ENCODE measurements at places on chromosomes 16 and 17.

GRCh38 chr16:22979038-22979437 lies 165.1 kb downstream of the HS3ST2 start:
- DNase-seq = no peak

DNA sequence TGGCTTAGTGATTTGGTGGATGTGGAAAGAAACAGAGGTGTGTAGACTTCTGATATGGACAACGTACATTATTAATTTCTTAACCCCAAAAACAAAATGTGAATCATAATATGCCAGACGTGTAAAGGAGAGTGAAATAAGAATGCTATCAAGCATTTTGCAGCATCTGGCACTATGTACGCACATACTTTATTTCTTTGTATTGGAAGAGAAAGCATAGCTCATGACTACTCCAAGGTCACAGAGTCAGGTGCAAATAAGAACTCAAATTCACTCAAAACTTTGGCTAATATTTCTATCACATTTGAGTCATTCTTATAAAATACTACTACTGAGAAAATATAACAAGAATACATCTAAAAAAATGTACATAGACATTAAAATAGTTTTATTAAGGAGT lies 74.8 kb downstream of the TTC19 start:
- no peak for DNase-seq

DNA sequence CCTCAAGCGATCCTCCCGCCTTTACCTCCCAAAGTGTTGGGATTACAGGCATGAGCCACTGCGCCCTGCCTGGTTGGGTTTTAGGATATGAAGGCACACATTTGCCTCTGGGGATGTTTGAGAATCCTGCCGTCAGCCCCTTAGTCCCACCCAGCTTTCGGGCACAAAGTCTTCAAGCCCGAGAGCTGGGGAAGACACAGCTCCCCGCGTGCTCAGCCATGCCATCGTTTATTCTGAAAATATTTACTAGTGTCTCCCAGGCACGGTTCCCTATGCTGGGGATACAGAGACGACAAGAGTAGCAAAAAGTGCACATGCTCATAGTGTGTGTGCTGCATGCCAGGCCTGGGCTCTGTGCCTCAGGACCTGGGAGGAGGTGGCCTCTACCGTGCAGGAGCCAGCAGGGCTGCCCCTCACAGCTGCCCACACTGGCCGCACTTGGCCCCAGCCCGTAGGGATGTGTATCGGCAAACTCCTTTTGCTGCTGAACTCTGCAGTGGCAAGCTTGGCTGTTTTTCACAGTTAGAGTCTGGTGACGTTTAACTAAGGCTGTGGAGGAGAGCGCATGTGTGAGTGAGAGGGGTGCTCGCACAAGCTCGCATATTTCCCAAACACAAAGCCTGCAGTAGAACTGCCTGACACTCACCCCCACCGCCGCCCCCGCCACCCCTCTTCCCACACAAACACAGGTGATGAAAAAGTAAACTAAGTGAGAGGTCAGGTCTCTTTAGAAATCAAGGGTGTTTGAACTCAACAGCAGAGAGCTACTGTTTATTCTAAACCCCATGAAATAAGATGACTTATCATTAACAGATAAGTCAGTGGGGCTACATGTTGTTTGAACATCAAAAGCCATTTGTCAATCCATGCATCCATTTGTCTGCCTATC lies 266.4 kb downstream of the MRTFB start:
- DNase-seq = no peak

- DNase-seq = peak; percentile 93
These were observed 99.5 kb downstream of the SYCE1L start for GRCh38 chr16:77298418-77299360.

DNA sequence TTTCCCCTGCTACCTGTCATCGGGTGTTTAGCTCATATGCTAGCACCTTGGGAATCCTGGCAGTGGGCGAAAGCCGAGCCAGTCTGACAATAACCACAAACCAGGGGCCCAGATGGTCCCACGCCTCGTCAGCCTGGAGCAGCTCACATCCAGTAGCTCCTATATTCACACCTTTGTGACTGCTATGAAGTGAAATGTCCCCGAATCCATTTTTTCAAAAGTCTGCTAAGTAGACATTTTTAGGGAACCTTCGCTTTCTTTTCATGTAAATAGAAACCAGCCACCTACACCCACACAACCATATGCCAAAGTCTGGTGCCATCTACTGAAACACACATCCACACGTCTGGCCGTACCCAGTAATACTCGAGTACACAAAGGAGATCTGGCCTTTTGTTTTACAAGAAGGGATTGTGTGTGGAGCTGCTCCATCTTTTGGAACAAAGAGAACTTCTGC lies 176.8 kb downstream of the SLC39A11 start:
- DNase-seq = no peak

GRCh38 chr17:16599537-16599936 lies 30.5 kb upstream of the ZNF287 start:
- no peak for DNase-seq

GRCh38 chr16:2044541-2044940 lies 3.1 kb downstream of the NTHL1 start:
- DNase-seq = no peak

DNA sequence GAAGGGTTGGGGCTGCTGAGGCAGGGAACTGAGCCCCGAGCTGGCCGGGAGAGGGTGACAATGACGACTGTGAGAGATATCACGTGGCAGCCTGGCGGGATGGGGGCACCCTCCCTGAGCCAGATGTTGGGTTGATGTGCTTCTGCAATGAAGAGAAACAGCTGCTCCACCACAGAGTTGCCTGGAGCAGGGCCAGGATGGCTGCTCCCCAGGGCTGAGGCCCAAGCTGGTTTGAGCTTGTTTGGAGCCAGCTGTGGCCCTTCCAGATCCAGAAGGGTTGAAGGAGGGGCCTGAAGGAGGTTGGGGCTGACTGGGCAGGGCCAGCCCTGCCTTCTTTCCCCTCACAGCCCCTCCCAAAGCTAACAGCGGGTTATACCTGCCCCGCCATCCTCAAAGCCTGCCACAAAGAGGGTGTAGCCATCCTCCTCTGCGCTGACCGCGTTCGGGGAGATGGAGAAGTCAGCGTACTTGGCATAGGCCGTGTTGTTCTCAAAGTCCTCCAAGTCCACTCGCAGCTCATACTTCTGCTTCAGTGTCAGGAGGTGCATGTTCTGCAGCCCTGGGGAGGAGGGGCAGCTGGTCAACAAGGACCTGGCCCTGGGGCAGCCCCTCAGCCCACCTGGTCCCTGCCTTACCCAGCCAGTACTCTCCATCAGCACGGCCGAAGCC lies 2.1 kb downstream of the MFAP4 start:
- no peak for DNase-seq

- no peak for DNase-seq
These were observed 10.8 kb downstream of the P2RX5 start for GRCh38 chr17:3685174-3685573.

DNA sequence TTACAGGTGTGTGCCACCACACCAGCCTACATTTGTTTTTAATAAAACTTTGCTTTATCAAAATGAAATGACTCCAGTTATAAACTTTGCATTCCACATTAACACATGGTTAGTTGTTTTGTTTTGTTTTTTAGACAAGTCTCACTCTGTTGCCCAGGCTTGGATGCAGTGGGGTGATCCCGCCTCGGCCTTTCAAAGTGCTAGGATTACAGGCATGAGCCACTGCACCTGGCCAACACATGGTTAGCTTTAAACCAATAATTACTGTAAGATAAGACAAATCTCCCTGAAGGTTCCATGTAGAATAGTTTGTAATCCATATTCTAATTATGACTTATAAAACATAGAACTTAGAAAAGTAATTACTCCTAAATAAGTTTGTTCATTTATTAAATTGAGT lies 89.8 kb upstream of the MED13 start:
- DNase-seq = no peak

DNA sequence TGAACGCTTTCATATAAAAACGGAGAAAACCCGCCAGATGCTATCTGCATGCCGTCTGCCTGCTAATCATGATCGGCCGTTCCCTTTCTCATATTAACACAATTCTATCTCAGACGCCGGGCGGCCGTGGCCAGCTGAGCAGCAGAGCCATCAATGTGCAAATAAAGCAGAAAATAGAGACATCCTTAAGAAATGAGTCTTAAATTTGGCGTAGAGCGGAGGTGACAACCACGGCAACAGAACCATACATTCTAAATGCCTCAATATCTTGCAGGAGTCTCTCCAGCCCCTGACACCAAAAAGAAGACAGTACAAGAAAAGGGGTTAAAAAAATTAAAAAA lies 2.7 kb upstream of the IRX5 start:
- DNase-seq = no peak

GRCh38 chr17:61701334-61701733 lies 110.3 kb upstream of the NACA2 start:
- no peak for DNase-seq

DNA sequence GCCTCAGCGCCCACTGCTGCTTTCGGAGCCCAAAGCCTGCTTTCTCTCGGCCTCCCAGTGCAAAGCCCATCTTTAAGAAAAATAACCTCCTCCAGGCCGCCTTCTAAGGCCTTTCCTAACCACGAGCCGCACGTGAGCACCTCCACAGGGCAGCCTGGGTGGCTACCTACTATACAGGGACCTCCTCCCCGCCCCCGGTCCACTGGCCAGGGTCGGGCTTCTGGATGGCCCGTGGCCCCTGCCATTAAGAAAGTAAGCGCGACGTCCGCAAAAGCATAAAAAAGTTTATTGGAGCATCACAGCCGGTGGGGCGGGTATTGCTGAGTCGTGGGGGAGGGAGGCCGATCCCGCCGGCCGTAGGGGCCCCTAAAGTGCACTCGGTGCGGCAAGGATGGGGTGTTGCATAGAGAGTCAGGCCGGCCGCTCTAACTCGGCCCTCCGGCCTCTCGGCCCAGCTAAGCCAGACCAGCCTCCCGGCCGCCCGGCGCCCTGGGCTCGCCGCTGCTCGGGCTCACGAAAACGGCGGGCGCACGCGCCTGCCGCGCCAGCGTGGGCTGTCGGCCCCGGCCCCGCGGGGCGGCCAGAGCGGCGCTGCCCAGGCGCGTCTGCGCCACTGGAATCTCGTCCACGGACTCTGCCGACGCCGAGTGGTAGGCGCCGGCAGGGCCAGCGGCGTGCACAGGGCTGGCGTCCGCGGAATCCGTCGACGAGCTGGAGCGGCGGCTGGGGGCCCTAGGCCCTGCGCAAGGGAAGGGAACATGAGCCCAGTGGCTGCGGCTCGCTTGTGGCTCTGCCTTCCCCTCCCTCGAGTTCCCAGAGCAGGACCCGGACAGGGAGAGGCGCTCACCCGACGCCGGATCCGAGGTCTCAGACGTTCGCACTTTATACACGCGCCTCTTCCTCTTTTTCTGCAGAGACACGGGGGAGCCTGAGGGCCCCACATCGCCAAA lies 1.1 kb upstream of the TPPP3 start:
- DNase-seq = no peak

GRCh38 chr16:880471-881171 lies 80.1 kb upstream of the GNG13 start:
- DNase-seq = no peak

DNA sequence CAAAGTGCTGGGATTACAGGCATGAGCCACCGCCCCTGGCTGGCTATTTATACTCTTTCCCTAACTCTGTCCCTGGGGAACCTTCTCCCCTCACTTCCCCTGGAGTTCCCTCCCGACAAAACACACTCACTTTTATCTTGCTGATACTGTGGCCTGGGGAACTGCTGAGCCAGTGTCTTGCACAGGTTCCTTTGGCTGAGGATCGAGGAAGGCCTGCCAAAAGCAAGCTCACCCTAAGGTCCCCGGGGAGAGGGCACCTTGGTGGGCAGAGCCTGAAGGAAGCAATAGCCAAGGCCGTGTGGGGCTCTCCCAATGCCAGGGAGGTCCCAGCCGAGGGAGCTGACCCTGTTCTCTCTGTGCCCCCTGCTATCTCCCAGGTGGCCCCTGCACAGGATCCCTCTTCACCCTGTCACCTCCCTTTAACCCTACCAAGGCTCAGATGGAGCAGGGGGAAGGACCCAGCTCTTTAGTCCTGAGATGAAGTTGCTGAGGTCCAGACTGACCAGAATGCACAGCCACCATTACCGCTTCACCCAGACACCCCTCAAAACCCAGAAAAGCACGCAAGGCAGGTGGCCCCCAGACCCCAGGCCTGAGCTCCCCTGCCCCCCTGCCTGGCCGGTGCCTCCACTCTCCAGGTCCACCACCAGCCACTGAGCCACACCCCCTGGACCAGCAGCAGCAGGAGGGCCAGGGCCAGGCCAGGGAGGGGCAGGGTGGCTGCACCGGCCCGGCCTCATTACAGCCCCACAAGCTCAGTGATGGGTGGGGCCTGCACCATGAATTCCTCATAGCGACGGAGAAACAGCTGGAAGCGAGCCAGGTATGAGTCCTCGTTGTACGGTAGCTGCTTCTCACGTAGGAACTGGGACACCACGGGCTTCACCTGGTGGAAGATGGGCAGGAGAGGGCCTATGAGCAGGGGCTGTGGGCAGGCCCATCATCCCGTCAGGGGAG lies 5.1 kb upstream of the FDXR start:
- DNase-seq = no peak

DNA sequence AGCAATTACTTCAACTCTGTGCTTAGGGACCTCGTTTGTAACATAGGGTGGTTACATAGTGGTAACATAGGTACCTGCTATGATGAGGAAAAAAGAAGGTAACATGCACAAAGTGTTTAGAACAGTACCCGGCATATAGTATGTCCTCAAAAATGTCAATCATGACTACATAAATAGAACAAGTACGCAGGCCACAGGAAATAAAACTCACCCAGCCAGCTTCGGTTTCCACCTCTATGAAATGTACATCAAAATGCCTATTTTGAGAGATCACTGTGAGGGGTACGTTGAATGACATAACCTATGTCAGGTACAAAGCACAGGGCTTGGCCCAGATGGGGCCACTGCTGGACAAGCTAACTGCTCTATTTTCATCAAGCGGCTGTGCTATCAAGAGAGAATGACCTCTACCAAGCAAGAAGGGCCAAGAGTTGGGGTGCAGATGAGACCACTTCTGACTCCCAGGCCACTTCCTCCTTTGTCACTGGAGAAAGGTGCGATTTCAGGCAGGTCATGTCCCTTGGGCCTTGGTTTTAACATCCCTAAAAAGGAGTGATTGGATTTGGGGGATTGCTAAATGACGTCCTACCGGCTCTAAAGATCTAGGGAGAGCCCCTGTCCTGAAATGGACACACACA lies 45.4 kb downstream of the WSB1 start:
- DNase-seq = no peak

DNA sequence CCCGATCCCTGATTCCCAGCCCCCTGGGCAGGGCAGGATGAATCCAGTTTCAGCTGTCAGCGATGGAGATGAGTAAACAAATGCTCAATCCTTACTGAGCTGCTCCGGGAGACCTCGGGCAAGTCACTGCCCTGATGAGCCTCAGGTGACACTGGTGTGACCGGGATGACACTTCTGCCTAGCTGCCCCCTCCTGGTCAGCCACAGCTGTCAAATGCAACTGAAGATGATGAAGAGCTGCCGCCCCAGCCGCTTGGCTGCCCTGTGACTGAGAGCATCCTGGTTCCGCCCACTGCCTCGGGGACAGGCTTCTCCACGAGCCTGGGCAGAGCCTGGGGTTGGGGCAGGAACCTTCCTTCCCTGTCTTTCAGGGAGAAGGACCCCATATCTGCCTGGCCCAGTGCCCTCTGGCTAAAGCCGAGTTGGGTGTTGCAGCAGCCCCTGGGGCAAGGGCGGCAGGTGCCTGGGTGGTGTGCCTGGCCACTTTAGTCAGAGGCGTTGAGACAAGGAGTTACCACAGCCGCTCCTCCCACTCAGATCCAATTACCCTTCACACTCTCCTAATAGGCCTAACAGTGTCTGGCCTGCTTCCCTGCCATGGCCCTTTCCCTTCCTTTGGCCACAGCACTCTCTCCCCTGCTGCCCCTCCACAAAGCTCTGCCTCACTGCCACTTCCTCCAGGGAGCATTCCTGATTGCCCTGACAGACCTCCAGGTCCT lies 5.5 kb downstream of the CCL17 start:
- no peak for DNase-seq

GRCh38 chr16:77043076-77043475 lies 147.9 kb upstream of the MON1B start:
- peak; percentile 52 for DNase-seq

GRCh38 chr16:694187-694862 lies 4.1 kb upstream of the WDR24 start:
- DNase-seq = no peak

Data from A549 (cell line).